ENCODE measurements at places on chromosomes 12 and 14.

DNA sequence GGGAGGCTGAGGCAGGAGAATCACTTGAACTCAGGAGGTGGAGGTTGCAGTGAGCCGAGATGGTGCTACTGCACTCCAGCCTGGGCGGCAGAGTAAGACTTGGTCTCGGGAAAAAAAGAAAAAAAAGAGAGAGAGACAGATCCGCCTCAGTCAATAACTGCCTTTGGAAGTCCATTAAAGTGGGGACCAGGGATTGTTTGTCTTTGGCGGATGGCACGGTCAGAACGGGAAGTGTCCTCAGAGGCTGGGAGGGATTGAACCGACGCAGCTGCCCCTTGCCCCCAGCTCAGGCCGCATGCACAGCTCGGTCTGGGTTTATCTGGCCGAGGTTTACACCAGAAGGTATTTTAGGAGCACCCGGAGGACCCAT, 54.4 kb downstream of the TESC start:
- DNase-seq, result no peak

- no peak for DNase-seq
Observed at GRCh38 chr14:75648066-75648838, 12.4 kb downstream of the ERG28 start.

DNA sequence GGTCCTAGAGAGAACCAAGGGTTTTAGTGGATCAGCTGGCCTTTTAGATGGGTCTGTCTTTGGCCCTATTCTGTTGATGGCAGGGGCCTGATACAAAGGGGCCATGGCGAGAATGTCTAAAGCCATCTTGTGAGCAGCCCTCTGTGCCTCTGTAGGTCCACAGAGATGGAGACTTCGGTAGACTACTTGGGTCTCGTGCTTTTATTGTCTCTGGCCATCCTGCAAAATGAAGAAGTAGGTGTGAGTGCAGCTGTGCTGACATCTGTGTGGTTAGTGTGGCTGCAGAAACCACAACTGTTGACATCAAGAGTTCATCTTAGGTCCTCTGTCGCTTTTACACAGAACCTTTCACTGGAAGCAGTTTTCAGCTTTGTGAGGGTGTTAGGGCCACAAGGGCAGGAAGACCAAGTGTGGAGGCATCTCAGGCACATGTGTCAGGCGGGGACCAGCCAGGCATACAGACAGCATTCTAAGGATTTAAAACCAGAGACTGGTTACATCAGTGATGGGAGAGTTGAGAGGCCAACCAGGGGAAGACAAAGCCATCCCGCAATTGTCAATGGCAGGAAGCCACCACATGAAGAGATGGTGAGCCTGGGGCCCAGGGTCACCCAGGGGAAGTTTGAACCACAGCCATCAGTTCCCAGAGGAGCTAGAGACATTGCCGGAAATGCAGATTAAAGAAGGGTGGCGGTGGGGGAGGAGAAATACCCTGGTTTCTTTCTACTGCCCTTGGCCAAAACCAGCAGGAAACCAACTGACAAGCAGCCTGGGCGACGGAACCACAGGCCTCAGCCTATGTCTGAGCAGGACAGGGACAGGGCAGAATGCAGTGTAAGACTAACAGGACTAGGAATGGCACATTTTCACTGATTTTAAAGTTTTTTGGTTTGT, 13.0 kb upstream of the TPCN1 start:
- DNase-seq, result peak; percentile 37

GRCh38 chr14:89282191-89282590, 134.8 kb downstream of the FOXN3 start:
- DNase-seq, result no peak

DNA sequence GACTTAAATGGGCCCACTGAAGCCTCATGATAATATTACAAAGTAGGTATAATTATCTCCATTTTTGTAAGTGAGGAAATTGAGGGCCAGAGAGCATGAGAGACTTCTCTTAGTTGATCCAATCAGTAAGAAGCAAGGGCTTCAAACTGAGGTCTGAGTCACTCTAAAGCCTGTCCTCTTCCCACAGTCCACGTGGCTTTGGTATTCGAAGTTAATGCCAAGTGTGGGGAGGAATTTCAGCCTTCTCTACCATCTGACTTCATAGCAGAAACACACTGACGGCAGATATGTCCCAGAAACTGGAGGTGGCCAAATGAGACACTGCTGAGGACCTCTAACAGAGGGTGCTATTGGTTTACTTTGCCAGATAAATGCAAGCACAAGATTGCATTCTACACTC, 114.4 kb upstream of the OVCH1 start:
- DNase-seq, result no peak

- DNase-seq, result no peak
Observed at GRCh38 chr14:69260190-69260860, 367 bp downstream of the GALNT16 start.

- DNase-seq, result no peak
Observed at GRCh38 chr12:83389237-83389996, 702.7 kb downstream of the TMTC2 start.

GRCh38 chr12:11943919-11944700, 126.6 kb upstream of the BCL2L14 start:
- no peak for DNase-seq

GRCh38 chr12:66717036-66717673, 38.3 kb upstream of the GRIP1 start:
- DNase-seq, result no peak

DNA sequence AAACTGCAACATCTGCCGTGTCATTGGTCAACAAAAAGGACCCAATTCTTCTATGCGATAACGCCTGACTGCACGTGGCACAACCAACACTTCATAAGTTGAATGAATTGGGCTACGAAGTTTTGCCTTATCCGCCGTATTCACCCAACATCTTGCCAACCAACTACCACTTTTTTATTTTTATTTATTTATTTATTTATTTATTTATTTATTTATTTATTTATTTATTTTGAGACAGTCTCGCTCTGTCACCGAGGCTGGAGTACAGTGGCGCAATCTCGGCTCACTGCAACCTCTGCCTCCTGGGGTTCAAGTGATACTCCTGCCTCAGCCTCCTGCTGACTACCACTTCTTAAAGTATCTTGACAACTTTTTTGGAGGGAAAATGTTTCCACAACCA, 127.4 kb downstream of the RASSF9 start:
- DNase-seq, result no peak

DNA sequence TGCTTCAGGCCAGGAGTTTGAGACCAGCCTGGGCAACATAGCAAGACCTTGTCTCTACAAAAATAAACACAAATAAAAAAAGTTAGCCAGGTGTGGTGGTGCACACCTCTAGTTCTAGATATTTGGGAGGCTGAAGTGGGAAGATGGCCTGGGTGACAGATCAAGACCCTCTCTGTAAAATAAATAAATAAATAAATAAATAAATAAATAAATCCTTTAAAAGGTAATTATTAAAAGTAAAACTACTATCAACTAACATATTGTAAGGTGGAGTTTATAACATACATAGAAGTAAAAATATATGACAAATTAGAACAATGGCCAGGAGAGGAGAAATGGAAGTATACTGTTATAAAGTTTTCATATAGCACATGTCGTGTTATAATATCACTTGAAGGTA, 33.3 kb upstream of the CLMN start:
- no peak for DNase-seq

- no peak for DNase-seq
Observed at GRCh38 chr12:15020156-15020555, 47.3 kb downstream of the PDE6H start.

- DNase-seq, result no peak
Observed at GRCh38 chr12:128814411-128815261, 9.1 kb downstream of the SLC15A4 start.

- no peak for DNase-seq
Observed at GRCh38 chr12:31715283-31715825, 13.5 kb downstream of the AMN1 start.

GRCh38 chr14:62066304-62066703, 304.1 kb downstream of the SNAPC1 start:
- DNase-seq, result no peak

DNA sequence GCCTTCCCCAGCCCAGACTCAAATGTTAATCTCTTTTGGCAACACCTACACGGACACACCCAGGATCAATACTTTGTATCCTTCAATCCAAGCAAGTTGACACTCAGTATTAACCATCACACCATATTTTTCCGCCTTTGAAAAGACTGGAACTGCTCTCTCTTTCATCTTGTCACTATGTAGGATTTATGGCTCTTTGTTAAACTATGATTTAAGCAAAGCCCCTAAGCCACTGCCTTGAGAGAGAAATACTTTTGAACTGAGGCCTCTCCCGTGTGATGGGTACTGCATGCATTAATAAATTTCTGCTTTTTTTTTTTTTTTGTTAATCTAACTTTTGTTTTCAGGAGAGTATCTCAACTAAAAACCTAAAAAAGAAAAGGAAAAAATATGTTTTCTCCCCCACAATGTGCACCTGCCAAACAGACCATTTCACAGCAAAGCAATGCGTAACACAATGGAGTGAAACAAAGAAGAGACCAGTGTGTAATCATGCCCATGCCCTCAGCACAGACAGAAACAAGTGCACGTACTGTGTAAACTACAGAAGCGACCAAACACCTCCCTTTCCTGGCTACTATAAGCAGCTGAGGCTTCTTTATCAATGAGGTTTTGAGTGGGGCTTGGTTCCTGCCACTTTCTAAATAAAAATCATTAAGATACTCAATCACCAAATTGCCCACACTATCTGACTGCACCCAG, 28.3 kb upstream of the ETFBKMT start:
- DNase-seq, result no peak

- no peak for DNase-seq
Observed at GRCh38 chr12:75478116-75478794, 2.3 kb upstream of the GLIPR1 start.

DNA sequence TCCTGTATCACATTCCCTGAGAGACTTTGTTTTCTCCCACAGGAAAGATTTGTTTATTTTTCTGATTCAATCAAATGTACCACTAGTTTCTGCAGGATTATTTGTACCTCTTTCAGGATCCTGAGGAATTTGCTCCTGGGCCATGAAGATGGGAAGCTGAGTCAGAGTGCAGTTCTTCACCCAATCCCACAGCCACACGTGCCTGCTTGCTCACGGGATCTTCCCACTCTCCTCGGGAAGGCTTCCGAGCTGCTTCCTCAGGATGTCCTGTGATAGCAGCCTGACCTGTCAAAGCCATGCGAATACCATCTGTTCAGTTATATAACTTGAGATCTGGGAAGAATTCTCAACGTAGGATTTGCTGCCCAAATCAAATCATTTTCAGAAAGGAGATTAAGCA, 41.8 kb upstream of the HIF1A start:
- DNase-seq, result no peak

DNA sequence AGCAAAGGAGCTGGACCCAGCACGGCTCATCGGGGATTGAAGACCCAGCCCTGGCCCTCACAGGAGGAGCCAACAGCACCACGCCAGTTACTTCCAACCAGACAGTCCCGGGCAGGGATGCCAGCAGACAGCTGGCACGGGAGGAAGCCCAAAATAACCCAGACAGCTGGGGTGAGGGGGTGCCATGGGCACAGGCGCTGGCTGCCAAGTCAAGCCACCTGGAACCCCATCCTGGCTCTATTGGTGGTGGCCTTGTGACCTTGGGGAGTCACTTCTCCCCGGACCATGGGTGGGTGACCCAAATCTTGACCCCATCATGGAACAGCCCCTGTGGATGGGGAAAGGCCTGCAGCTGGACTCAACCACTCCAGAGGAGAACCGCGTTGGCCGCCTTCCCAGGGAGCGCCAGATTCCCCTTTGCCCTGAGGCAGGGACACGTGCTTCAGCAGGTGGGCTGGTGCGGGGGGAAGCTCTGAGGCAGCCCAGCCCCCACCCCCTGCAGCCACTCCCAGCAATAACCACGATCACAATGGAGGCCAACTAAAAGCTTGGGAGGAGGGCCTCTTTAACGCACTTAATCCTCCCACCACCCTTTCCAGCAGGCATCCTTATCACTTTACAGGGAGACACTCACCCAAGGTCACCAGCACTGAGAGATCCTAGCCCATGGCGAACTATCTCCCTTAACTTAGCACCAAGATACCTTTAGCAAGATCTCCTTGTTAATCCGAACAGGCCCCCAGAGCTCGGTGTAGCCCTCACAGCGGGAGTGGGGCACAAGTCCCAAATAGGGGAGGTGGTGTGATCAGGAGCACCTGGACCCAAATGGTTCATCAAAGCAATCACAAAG, 4.7 kb upstream of the RHOF start:
- DNase-seq, result no peak

DNA sequence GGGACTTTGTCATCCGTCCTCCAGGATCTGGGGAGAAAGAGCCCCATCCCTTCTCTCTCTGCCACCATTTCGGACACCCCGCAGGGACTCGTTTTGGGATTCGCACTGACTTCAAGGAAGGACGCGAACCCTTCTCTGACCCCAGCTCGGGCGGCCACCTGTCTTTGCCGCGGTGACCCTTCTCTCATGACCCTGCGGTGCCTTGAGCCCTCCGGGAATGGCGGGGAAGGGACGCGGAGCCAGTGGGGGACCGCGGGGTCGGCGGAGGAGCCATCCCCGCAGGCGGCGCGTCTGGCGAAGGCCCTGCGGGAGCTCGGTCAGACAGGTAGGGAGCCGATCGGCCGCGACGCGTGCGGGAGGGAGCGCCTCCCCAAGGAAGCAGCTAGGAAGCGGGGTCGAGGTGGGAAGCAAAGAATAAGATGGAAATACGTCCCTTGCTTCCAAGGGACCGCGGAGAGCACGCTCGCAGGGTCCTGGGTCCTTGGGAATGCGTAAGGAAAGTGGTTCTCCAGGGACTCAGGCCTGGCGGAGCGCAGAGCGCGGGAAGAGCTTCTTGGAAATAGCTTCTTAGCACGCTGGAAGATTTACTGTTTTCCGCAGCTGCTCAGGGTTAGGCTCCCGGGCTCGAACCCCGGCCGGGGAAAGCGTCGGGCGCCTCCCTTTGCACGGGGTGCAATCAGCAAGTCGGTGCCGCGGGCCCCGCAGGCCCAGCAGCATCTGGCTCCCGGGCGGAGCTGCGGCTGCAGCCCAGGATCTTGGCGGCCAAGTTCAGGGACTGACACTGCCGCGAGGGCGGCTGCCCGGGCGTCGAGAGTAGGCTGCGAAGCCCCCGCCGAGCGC, 457 bp downstream of the SOCS2 start:
- DNase-seq, result no peak

DNA sequence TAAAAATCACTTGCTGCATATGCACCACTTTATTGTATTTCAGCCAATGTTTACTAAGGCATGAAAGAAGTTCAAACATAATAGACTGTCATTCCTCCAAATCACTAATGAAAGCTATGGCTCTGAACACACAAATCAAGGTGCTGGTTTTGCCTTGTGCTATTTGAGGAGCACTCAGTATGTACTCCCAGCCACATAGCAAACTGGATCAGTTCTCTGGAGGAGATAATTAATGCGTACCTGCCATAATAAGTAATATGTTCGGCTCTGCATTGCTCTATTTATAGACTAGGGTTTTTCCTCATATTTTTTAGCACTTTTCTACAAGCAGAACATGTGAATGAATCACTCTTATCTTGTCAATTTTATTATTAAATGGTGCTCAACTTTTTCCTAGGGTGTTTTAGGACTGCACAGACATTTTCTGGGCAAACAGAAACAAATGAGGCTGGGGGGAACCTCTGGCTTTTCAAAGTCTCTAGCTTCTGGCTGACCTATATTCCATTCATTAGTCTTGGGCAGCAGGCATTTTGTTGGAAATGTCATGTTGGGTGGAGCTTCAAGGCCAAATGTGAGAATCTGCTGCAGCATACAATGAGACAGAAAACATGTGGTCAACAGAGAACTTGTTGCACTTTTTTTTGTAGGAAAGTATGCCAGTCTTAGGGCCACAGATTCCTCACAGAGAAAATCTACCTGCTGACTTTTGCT, 88.4 kb downstream of the GRIP1 start:
- DNase-seq, result no peak

Data from stimulated activated CD8-positive, alpha-beta memory T cell treated with anti-CD3 and anti-CD28 coated beads, Interleukin-7, amount 100 ng/mL, for 1 hour (primary cell).